Activated CD8-positive, alpha-beta memory T cell treated with anti-CD3 and anti-CD28 coated beads for 1 hour (primary cell): ENCODE measurements at places on chromosomes 3 and 15.

DNA sequence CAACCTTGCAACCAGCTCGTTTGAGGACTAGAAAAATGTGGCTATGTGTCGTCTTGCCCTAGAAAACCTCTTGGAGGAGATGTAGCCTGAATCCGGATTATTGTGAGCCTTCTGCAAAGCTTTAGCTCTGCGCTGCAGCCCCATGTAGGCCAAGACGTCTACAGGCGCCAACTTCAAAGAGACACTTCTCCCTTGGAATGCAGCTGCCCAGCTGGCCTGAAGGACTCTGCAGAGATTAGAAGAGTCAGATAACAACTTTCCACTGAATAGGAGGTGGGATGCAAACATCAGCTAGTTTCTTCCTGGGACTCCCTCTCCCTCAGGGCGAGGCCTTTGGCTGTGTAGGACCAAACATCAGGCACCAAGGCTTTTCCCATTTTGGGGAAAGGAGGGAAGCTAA is 356.5 kb upstream of the IL12A start:
- DNase-seq: no peak

GRCh38 chr3:82493858-82494257 is 732.4 kb upstream of the GBE1 start:
- no peak for DNase-seq

DNA sequence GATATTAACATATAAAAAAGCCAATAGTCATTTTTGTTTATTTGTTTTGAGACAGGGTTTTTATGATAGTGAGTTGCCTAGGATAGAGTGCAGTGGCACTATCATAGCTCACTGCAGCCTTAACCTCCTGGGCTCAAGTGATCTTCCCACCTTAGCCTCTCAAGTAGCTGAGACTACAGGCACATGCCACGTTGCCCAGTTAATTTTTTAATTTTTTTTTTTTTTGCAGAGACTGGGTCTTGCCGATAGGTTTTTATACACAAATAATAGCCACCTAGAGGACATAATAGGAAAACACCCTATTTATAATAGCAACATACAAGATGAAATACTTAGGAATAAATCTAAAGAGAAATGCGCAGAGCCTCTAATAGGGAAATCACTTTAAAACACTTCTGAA is 13.3 kb downstream of the EIF3J start:
- DNase-seq: no peak

DNA sequence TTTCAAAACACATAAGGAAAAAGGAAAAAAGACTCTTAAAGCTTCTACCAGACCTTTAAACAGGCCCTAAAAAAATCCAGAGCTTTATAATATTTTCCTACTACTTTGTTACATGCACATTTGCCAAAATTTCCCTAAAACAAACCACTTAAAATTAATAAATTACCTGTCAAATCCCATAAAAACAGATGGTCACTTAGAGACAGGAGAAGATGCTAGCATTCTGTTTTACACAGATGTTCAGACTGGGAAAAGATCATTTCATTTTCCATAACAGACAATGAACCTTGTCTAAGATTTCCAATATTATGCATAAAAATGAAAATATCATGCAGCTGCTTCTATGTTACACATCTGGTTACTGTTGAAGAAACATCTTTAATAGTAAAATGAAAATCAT is 66.6 kb downstream of the SUCLG2 start:
- DNase-seq: no peak

DNA sequence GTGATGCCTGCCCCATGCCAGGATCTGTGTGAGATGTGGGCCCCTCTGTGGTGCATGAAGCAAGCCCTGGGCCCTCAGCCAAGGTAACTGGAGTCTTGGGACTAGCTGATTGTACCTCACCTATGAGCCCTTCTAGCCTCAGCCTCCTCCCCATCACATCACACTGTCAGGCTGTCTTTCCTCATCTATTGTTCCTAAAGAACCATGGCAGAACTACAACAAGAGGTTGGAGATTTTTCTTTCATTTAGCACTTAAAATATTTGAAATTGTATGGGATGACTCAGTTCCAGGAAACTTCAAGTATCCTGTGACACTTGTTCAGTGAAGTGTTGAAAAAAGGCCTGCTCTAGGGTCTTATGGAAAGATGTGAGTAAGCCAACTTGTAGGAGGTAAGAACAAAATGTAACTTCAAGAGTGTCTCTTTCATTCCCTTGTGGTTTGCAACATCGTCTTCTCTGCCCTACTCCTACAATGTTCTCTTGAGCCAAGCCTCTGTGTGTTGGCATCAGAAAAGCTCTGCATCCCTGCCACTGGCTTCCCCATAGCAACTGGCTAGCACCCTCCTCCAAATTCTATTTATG is 58.7 kb upstream of the TIPARP start:
- no peak for DNase-seq

- no peak for DNase-seq
Measured at GRCh38 chr3:197795200-197795599, 4.1 kb downstream of the LRCH3 start.

GRCh38 chr3:25804676-25805075 is 14.8 kb downstream of the OXSM start:
- DNase-seq: no peak

GRCh38 chr15:92383519-92384324 is 10.0 kb upstream of the ST8SIA2 start:
- no peak for DNase-seq

- no peak for DNase-seq
Measured at GRCh38 chr3:48966876-48967361, 23.1 kb upstream of the P4HTM start.

GRCh38 chr15:46853600-46853999 is 863.7 kb upstream of the SEMA6D start:
- no peak for DNase-seq

DNA sequence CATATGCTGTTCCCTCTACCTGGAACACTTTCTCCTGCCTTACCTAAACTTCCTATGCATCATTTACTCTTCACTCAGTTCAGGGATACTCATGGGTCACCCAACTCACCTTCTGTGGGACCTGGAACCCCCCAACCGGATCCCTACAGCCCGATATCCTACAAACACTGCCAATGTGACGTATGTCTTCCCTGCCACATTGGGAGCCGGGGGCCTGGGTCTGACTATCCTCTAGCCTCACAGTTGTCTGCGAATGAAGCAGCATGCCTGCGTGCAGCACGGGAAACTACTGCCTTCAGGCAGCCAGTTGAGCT is 405 bp downstream of the NPRL2 start:
- no peak for DNase-seq

GRCh38 chr3:101224739-101225138 is 95.6 kb downstream of the IMPG2 start:
- DNase-seq: no peak

DNA sequence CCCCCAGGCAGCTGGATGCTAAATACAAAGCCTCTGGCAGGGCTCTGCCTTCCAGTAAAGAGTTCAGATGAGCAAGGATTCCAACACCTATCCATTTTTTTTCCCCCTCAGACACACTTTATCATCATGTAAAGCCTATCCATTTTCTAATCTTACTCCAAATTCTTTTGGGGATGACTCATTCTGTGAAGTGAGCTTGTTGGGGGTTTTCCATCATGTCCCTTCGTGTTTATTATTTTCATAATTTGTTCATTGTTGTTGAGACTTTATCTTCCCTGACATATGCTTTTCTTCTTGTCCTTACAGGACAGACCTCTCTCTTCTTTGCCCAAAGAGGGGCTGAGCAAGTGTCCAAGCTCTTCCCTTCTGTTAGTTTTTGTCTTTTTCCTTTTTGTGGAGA is 34.7 kb upstream of the SH3BP5 start:
- DNase-seq: no peak

DNA sequence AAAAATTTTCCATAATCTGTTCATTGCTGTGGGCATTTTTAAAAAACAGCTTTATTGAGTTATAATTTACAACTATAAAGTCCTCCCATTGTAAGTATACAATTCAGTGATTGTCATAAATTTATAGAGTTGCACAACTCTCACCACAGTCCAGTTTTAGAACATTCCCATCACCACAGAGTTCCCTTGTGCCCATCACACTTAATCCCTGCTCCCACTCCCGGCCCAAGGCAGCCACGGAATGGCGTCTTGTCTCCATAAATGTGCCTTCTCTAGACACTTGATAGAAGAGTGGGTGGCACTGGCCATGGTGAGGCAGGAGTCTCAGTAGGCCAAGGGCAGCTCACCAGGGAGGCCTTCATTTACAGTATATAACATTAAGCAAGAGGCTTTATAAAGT is 6.3 kb downstream of the TSEN2 start:
- no peak for DNase-seq

GRCh38 chr3:100107221-100107814 is 7.0 kb downstream of the FILIP1L start:
- no peak for DNase-seq

GRCh38 chr3:113981803-113982202 is 34.0 kb downstream of the ZDHHC23 start:
- DNase-seq: no peak

- no peak for DNase-seq
Measured at GRCh38 chr3:109241459-109242186, 74.7 kb downstream of the DPPA2 start.

DNA sequence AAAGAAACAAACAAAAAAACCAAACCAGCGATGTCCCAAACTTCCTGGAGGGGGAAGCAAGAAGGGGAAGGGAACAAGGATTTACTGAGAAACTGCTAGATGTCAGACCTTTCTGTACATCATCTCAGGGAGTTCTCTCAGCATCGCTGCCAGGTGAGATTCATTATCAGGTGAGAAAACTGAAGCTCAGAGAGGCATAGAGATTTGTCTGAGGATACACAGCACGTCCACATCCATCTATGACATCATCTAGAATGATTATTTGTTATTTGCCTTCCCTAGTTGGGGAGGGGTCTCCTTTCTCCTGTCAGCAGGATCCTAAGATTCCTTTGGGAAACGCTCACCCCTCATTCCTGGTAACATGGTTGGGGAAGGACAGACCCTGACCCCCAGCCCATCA is 57.1 kb upstream of the LINGO1 start:
- no peak for DNase-seq

DNA sequence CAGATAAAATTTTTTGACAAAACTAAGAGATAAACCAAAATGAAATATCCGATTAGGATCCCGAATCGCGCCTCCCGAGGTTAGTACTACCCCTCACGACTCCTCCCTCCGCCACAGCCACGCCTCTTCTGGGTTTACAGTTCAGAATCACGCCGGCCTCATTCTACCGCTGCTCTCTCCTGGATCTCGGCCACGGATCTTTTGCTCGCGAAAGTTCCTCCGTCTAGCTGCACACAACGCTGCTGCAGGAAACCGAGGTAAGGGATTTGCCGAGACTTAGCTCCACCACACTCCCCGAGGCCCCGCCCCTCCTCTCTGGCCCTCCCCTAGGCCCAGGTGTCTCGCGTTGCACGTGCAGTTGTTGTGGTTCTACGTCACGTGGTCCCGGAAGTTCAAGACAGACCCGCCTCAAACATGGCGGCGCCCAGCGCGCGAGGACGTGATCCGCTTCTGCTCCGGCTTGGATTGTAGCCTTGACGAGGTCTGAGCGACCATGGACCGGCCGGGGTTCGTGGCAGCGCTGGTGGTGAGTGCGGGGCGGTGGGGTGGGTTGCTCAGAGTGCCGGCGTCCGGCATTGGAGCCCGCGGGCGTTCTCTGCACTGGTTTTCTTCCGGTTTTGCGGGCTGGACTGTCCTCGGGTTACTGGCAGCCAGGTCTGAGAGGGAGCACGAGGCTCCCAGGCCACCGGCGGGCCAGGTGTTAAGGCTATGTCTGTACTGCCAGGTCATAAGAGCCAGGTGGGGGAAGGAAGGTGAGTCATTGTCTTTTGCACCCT is at the start of gene SLC25A26:
SLC25A26 (plus strand) TSS at position 400 of the 776 bp plus-strand sequence; CDS start at position 494, 94 bp downstream.
- DNase-seq: peak; percentile 91

- no peak for DNase-seq
Measured at GRCh38 chr3:151147299-151147698, 55.7 kb downstream of the GPR171 start.

- no peak for DNase-seq
Measured at GRCh38 chr15:66323312-66323928, 30.1 kb downstream of the DIS3L start.

- no peak for DNase-seq
Measured at GRCh38 chr3:180707896-180708295, 28.6 kb upstream of the CCDC39 start.

GRCh38 chr3:71208211-71209095 is 375.1 kb downstream of the FOXP1 start:
- DNase-seq: no peak

DNA sequence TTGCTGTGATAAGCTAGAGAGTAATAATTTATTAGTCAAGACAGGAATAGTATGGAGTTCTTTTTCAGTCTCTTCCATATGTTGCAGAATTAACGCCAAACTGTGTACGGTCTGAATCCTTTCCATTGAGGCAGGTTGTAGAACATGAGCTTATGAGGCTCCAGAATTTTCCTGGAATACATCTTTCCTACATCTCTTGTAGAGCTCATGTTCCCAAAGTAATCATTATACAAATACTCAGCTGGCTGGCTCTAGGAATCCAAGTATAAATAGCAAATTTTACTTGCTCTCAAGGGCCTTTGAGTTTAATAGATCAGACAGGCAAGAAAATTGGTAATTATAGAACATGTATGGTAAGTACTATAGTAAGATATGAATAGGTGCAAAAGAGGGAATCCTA is 419.4 kb downstream of the RBMS3 start:
- DNase-seq: no peak

DNA sequence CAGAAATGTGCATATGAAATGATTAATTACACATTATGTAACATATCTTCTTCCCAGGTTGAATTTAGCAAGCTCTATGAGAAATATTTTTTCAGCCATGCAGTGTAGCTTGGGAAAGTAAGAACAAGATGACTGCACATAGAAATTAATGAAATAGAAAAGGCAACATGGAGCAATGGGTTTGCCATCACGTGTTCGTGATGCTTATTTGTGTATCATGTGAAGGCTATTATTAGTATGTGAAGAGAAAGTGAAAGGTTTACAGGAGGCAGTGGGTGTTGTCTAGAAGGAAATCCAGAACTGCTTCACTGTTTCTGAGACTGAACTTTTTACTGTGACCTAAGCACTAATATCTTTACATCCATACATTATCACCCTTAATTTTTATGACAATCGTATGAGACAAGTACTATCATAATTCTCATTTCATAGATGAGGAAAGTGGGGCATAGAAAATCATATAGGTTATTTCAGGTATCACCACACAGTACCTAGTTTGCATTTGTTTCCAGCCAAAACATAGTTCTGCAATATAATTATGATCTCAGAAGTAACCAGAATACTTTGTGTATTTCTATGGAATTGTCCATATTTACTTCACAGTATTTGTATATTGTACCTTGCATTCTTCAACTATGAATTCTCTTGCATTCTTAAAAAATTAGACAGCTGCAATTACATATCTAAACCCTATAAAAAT is 14.9 kb downstream of the SERPINI1 start:
- no peak for DNase-seq

GRCh38 chr15:99096894-99097426 is 7.9 kb upstream of the SYNM start:
- no peak for DNase-seq
